Gastroesophageal sphincter (tissue), 4 donors: ENCODE measurements at places on chromosomes 16 and 17.

DNA sequence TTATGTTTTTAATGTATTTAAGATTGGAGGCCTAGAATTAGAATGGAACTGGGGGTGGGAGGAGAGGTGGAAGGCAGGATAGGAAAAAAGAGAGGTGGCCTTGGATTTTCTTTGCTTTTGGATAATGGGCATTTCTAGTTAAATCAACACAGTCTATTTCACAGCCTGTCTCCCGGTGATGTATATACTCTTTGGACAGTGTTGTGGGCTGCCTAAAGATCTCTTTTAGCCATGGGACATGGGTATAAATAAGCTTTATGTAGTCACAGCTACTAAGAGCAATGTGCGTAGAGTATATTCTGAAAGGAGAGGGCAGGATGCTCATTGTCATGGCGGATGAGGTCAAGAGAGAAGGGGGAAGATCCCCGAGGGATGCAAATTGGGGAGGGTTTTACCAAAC, 1084.4 kb upstream of the RBFOX1 start:
- no peak for ATAC-seq
- H3K4me1 ChIP-seq, result no peaks in the 10 kb centered on the region
- H3K27ac ChIP-seq, result no peak overlapping the region

DNA sequence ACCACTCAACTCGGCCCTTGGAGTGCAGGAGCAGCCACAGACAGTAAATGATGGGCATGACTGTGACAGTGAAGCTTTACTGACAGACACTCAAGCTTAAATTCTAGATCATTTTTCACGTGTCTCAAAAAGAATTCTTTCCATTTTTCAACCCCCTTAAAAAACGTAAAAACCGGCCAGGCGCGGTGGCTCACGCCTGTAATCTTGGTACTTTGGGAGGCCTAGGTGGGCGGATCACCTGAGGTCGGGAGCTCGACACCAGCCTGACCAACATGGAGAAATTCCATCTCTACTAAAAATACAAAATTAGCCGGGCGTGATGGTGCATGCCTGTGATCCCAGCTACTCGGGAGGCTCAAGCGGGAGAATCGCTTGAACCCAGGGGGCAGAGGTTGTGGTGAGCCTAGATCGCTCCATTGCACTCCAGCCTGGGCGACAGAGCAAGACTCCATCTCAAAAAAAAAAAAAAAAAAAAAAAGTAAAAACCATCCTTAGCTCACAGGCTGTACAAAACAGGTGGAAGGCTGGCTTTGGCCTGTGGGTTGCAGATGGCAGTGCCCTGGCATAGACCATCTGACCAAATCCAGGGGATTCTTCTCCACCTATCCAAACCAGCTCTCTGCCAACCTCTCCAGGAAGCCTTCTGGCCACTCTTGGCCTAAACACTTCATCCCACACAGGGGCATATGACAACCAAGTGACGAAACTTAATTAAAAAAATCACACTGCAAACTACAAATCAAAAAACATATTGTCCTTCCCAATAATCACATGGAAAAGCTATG, 18.3 kb downstream of the TBC1D16 start:
- H3K27ac ChIP-seq, result no peak overlapping the region
- no peak overlapping the region for H3K4me3 ChIP-seq
- no peaks in the 10 kb centered on the region for H3K36me3 ChIP-seq
- H3K27me3 ChIP-seq, result no peaks in the 10 kb centered on the region
- no peak for ATAC-seq

GRCh38 chr17:44004077-44004760, at the start of gene NAGS:
Gene NAGS (plus strand): TSS chr17:44004622. CDS start chr17:44004664, 42 bp downstream.
- ATAC-seq, result no peak
- H3K4me3 ChIP-seq, result peak within 1 kb of the TSS; percentile 58
- H3K27me3 ChIP-seq, result peaks cover 57% of the 10 kb centered on the region

DNA sequence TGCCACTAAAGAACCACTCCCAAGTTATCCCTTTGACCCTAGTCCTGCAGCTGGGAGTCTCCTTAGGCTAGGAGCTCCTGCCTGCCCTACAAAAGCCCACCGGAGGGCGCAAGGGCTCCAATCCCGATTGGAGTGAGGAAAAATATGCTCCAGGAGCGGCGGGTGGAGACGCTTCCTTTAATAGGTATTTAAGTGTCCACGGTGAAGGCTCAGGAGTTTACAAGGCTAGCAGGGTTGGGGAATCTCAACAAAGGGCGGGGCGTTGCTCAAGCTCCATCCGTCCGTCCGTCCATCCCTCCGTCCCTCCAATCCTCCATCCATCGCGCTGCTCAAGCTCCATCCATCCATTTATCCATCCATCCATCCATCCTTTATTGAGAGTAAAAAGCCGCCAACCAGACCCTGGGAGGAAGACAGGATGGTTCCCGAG, 556 bp upstream of the SPNS1 start:
- peaks cover 31% of the 10 kb centered on the region for H3K4me1 ChIP-seq
- peak; percentile 48 for ATAC-seq
- no peaks in the 10 kb centered on the region for H3K36me3 ChIP-seq
- H3K27me3 ChIP-seq, result no peaks in the 10 kb centered on the region
- H3K27ac ChIP-seq, result peak overlapping the region; percentile 88
- peak overlapping the region; percentile 77 for H3K4me3 ChIP-seq

GRCh38 chr17:67554634-67555033, 163.1 kb upstream of the NOL11 start:
- ATAC-seq, result no peak
- no peak overlapping the region for H3K4me3 ChIP-seq
- H3K27me3 ChIP-seq, result no peaks in the 10 kb centered on the region
- peaks cover 11% of the 10 kb centered on the region for H3K4me1 ChIP-seq
- H3K27ac ChIP-seq, result no peak overlapping the region

DNA sequence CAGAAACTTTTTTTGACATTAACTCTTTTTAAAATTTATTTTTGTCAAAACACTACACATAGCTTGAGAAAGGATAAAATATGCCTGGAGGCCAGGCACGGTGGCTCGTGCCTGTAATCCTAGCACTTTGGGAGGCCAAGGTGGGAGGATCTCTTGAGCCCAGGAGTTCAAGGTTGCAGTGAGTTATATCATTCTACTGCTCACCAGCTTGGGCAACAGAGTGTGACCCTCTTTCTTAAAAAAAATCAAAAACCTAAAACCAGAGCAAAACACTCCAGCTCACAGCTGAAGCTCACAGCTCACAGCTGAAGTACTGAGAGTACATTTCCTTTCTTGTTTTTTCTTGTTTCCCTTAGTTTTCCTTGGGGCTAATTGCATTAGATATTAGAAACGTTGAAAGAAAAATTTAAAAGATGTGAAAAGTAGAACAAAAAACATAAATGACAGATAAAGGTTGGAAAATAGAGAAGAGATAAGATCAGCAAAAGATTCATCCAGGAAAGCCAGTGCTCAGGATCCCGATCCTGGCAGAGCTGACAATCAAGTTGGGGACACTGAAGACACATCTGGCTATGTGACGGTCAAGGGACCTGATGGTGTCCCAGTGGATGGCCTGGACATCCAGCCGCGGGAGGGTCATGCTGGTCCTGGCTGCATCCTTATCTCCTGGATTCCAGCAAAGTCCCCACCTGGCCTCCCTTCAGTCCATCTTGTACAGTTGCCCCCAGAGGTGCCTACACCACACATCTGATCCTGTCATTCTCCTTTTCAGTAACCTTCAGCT, 9.8 kb downstream of the CHST6 start:
- ATAC-seq, result no peak
- H3K36me3 ChIP-seq, result no peaks in the 10 kb centered on the region
- no peak overlapping the region for H3K4me3 ChIP-seq
- H3K4me1 ChIP-seq, result no peaks in the 10 kb centered on the region

- H3K27me3 ChIP-seq, result no peaks in the 10 kb centered on the region
- no peak overlapping the region for H3K4me3 ChIP-seq
- no peaks in the 10 kb centered on the region for H3K36me3 ChIP-seq
- H3K4me1 ChIP-seq, result no peaks in the 10 kb centered on the region
Observed at GRCh38 chr17:55340176-55340575, 75.4 kb downstream of the HLF start.

GRCh38 chr16:2836646-2837508, 6.8 kb downstream of the ZG16B start:
- no peak overlapping the region for H3K27ac ChIP-seq
- ATAC-seq, result no peak
- H3K4me1 ChIP-seq, result peaks cover 4% of the 10 kb centered on the region

GRCh38 chr17:79154951-79155585, 80.4 kb downstream of the ENGASE start:
- peaks cover 90% of the 10 kb centered on the region for H3K27me3 ChIP-seq
- no peak overlapping the region for H3K4me3 ChIP-seq
- no peak overlapping the region for H3K27ac ChIP-seq
- ATAC-seq, result no peak

- peaks cover 14% of the 10 kb centered on the region for H3K4me1 ChIP-seq
- no peaks in the 10 kb centered on the region for H3K27me3 ChIP-seq
- ATAC-seq, result peak; percentile 9
- H3K27ac ChIP-seq, result peak within 1 kb of the TSS; percentile 83
Observed at GRCh38 chr17:5485270-5486205, at the start of gene DERL2. Gene DERL2 (minus strand): TSS chr17:5486178. CDS start chr17:5486161, 17 bp downstream.

GRCh38 chr16:85983606-85984230, 84.8 kb downstream of the IRF8 start:
- no peak overlapping the region for H3K27ac ChIP-seq
- no peaks in the 10 kb centered on the region for H3K4me1 ChIP-seq
- no peak for ATAC-seq
- peaks cover 39% of the 10 kb centered on the region for H3K27me3 ChIP-seq
- H3K36me3 ChIP-seq, result no peaks in the 10 kb centered on the region
- no peak overlapping the region for H3K4me3 ChIP-seq

GRCh38 chr17:336110-337021, 16.2 kb downstream of the RPH3AL start:
- no peak overlapping the region for H3K27ac ChIP-seq
- no peaks in the 10 kb centered on the region for H3K36me3 ChIP-seq
- peaks cover 42% of the 10 kb centered on the region for H3K27me3 ChIP-seq
- ATAC-seq, result no peak
- no peak overlapping the region for H3K4me3 ChIP-seq

DNA sequence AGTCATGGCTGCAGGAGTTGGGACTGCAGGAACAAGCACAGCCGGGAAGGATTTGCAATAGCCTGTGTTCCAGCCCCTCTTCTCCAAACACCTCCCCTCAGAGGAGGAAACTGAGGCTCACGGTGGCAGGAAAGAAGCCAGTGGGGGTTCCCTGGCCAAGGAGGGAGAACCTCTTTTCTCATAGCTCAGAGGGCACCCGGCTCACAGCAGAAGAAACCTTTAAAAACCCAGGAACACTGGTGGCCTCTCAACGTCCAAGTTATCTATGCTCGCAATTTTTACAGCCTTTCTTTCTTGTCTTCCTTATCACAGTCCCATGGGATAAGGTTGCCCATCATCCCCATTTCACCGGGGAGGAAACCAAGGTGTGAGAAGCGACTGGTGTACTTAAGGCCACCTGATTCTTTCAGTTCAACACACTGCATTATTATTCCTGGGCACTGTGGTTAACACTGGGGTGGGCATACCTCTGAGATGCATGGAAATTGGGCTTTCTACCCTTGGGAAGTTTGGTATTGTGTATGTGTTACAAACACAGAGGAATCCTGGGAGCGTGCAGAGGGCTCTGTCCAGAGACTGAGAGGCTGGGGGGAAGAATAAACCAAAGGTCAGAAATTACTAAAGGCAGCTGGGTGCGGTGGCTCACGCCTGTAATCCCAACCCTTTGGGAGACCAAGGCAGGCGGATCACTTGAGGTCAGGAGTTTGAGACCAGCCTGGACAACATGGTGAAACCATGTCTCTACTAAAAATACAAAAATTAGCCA, 791 bp upstream of the ZNF629 start:
- H3K4me3 ChIP-seq, result peak overlapping the region; percentile 92
- H3K27me3 ChIP-seq, result no peaks in the 10 kb centered on the region
- peak overlapping the region; percentile 95 for H3K27ac ChIP-seq
- H3K36me3 ChIP-seq, result peaks cover 24% of the 10 kb centered on the region

- H3K27ac ChIP-seq, result peak overlapping the region; percentile 89
- H3K27me3 ChIP-seq, result no peaks in the 10 kb centered on the region
- peaks cover 3% of the 10 kb centered on the region for H3K4me1 ChIP-seq
Observed at GRCh38 chr17:12680993-12681392, 15.3 kb downstream of the MYOCD start.

GRCh38 chr16:14641206-14641605, 8.5 kb downstream of the BFAR start:
- H3K4me3 ChIP-seq, result no peak overlapping the region
- H3K4me1 ChIP-seq, result no peaks in the 10 kb centered on the region
- ATAC-seq, result no peak

DNA sequence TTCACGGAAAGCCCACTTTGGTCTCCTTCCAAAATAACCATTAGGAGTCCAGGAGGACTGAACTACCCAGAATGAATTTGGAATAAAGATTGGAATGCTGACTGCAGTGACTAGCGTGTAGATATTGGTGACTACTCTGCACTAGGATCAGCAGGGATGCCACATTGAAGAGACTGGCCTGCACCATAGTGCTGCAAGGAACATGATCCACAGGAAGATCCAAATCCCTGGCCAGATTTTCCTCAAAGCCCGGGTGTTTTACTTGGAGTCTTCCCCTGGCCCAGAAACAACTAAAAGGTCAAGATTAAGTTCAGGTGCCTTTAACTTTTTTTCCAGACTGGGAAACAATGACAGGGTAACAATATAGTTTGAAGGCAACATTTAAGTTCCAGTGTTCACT, 870.4 kb downstream of the CDH8 start:
- H3K27ac ChIP-seq, result no peak overlapping the region
- H3K36me3 ChIP-seq, result no peaks in the 10 kb centered on the region
- H3K4me3 ChIP-seq, result no peak overlapping the region
- no peaks in the 10 kb centered on the region for H3K4me1 ChIP-seq
- no peaks in the 10 kb centered on the region for H3K27me3 ChIP-seq
- no peak for ATAC-seq

DNA sequence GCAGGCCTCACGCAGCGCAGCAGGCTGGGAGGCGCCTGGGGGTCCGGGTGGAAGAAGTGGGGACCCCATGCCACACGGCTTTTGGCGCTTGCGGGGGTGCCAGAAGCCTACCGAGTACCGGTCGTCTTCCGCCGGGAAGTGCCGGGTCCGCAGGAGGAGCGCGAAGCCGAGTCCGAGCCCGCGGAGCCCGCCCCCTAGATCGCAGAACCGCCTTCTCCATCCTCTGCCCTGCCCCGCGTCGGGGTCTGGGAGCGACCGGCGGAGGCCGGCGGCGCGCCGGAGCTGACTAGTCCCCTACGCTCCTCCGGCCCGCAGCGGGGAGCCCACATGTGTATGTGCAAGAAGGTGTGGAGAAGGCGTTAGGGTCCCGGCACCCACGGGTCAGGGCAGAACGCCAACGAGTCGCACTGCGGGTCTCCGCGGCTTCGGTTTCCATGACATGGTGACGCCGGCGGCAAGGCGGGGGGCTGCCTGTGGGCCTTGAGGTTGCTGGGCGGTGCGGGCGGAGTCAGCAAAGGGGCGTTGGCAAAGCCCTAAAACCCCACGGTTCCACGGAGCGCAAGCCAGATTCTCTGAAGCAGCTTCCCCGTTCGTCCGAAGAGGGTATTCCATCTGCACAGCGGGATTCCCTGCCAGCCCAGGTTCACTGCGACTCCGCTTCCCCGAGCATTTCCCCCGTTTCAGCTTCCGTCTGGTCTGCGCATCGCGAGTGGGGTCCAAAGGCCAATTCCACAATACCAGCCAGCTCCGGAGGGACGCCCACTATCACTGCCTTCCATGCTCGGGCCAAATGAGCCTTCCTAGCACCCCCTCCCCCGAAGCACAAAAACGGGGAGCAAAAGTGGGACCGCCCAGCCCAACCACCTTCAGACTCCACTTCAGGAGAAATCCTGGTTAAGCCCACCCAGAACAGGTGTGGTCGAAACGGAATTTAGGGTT, 2.3 kb upstream of the LHX1 start:
- H3K4me3 ChIP-seq, result peak overlapping the region; percentile 23
- no peak overlapping the region for H3K27ac ChIP-seq
- peaks cover 100% of the 10 kb centered on the region for H3K27me3 ChIP-seq
- no peak for ATAC-seq
- H3K4me1 ChIP-seq, result peaks cover 63% of the 10 kb centered on the region
